ENCODE measurements at places on chromosomes 6 and 20.

GRCh38 chr20:58702161-58702510 lies 9.5 kb downstream of the NPEPL1 start:
- no peak for DNase-seq

DNA sequence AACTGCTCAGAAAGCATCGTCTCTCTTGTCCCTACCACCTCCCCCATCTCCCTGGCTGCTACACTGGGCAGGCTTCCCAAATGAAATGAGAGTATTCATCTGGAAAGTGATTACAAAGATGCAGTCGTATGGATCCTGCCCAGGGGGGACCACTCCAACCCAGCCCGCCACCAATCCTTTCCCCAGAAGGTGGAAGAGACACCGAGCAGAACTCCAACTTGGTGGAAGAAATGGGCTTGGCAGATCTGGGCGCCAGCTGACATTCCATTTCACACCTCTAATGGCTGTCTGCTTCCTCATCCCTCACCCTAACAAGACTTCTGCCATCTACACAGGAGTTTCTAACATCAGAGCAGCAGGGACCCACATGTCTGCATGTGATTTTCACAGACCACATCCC lies 12.7 kb downstream of the PKHD1 start:
- DNase-seq, result no peak

GRCh38 chr20:6168204-6168603 lies 45.4 kb upstream of the FERMT1 start:
- DNase-seq, result no peak

DNA sequence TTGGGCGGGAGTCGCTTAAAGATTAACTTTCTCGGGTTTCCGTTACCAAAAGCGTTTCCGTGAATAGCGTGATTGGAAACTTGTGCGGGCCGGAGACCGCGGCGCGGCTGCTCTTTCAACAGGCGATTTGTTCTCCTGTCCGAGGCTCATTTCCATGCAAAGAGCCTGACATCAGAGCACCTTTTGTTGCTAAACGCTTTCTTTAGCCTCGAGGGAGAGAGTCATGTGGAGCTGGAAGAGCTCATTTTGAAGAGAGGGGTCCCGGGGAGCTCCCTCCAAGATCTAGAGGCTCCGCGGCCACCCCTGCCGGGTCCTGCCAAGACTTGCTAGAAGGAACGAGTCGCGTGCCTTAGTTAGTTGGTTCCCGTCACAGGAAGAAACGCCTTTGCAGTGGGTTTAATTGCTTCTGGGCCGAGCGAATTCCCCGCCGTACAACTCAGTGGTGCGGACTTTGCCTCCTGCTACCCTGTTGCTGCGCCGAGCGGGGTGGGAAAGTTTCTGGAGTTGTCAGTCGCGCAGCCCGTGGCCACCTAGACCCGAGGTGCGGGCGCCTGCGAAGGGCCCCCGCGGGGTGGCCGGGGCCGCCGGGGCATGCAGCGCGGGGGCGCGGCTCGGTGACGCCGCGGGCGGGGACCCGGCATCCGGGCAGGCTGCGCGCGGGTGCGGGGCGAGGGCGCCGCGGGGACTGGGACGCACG lies at the start of gene SASH1:
Gene SASH1, plus strand, starts transcription at position 489 of the 697 bp plus-strand sequence. CDS start 230 bp downstream, outside the sequence.
- DNase-seq, result peak; percentile 86

GRCh38 chr20:20712004-20712473 lies 405 bp downstream of the RALGAPA2 start:
- no peak for DNase-seq

- peak; percentile 94 for DNase-seq
Measured at GRCh38 chr20:53750827-53751619, 157.4 kb upstream of the ZNF217 start.

DNA sequence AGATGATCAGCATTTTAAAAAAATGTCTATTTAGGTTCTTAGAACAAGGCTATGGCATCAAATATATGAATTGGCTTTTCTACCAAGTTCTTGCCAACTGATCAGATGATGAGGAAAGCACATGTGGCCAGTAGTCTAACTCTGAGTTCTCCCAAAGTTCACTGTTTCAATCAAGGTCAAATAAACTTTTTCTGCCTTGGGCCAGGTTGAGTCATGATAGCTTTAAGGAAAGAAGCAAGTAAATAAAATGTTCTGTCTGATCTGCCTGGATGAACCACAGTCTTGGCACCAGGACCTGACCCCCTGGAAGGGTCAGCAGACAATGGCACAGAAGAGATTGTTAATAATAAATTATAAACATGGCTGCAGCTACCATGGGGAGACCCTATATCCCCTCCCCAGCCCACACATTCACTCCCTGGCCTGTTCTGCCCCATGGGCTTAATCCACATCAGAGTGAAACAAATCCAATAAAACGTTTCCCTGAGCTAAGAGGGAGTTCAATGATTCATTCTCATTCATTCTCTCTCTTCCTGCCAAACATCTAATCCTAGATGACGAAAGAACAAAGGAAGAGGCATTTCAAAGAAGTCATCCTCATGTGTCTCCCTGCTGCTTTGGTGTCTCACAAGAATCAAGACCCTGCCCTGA lies 661.6 kb downstream of the DHX35 start:
- DNase-seq, result peak; percentile 26

DNA sequence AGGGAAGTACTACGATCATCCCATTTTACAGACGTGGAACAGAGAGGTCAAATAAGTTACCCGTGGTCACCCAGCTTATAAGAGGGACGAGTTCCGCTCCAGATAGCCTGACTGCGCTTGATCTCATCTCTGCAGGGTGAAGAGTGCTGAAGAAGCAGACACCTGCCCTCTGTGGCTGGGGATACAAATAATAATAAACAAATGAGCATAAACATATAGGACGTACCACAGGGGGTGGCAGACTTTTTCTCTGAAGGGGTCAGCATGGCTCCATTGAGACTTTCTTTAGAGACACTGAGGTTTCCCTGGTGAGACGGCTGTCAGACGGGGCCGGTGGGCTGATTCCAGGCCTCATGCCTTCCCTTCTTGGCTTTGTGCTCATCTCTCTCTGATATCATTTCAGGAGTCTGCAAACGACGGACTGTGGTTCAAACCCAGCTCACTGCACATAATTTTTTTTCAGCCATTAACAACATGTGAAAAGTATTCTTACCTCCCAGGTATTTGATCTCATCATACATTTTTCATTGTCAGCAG lies 47.1 kb downstream of the IRF4 start:
- no peak for DNase-seq

GRCh38 chr6:3294396-3294795 lies 35.6 kb downstream of the PSMG4 start:
- DNase-seq, result no peak

DNA sequence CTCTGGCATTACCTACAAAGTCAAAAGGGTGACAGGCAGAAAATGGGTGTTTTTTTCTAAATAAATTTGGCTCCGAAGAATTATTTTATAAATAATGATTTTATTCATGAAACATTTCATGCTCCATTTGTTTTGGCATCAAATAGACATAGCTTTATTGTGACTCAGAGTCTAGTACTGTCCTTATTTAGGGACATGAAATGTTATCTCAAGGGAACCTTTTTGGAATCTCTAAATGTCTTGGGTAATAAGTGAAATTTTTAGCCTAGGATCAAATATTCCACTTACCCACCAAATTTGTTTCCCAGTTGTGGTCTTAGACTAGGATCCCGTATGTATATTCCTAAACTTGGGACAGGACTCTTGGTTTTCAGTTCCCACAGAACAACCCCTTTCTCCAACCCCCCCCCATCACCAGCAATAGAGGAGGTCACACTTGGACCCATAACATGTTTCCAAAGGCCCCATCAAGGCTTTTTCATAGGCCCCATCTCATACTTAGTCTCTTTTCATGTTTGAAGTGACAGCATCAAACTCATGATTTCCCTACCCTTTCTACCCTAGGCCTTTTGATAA lies 81.8 kb downstream of the JAG1 start:
- DNase-seq, result no peak

GRCh38 chr20:7523288-7523687 lies 417.0 kb downstream of the HAO1 start:
- DNase-seq, result peak; percentile 21

DNA sequence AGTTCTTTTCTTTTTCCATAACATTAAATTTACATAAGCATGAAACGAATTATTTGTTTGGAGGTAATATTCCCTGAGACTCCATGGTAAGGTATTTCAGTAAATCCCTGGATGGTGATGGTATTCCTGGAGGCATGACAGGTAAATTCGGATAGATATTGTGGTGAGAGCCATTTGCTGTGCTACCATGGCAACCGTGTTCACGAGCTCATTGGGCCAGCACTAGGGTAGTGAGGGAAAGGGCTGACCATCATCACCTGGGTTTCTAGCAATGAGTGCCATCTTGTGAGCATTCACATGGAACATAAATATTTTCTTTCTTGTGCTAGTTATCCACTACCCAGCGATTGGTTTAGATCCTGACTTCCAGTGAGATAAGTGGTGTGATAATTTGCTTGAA lies 51.9 kb upstream of the GNRH2 start:
- DNase-seq, result no peak

DNA sequence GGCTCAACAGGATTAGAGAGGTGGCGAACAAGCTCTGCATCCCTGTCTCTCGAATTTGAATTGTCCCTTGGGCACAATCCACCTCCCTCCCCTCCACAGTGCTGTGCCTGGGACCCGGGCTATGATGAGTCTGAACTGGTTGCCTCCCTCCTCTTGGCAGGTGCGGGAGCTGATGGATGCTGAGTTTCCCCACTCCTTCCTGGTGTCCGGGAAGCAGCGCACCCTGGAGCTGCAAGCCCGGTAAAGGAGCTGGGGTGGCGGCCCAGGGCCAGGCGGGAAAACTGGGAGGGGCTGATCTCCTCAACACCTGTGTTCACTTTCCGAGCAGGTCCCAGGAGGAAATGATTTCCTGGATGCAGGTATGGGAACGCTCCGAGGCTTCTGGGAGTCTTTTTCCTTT lies 14.9 kb downstream of the FGD2 start:
- DNase-seq, result no peak

- no peak for DNase-seq
Measured at GRCh38 chr6:100979267-100979666, 98.1 kb upstream of the ASCC3 start.

- peak; percentile 57 for DNase-seq
Measured at GRCh38 chr6:73309785-73310502, 44.1 kb downstream of the DPPA5 start.

DNA sequence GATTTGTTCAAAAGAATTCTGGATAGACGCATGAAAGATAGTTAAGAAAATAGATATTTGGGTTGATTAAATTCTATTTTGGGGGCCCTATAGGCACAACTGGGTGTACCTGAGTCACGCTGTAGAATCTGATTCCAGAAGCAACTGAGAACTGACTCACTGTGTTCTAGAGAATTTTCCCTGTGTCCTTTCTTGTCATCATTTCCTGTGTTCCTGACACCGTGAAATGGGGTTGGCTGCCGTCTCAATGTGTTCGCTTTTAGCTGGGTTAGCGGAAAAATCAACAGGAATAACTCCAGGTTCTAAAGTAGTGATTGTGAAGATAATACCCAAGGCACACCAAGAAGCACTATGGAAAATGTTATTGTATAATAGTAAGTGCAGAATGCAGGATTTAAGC lies 5.0 kb downstream of the GCNT2 start:
- DNase-seq, result no peak

GRCh38 chr6:43871933-43872332 lies 101.9 kb downstream of the VEGFA start:
- no peak for DNase-seq

- DNase-seq, result peak; percentile 12
Measured at GRCh38 chr6:109024784-109025183, 69.9 kb downstream of the SESN1 start.

GRCh38 chr6:166330612-166331011 lies 11.7 kb downstream of the SFT2D1 start:
- peak; percentile 10 for DNase-seq

GRCh38 chr6:621931-622330 lies 35.0 kb downstream of the HUS1B start:
- no peak for DNase-seq

DNA sequence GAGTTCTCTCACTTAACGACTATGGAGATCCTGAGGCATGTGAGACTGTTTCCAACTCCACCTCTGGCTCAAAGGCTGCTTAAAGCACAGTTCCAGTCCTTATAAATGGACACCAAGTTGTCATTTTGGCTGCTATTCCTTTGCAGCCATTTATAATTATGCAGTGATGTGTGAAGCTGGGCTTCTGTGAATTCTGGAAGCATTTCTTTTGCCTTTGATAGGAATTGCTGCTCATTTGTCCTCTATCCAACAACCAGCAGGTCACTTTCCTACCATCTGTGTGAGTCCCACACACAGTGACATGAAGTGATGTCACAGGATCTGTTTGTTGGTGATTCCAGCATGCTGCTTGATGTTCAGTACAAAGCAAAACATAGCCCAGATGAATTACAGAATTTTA lies 28.5 kb upstream of the EFHC1 start:
- DNase-seq, result no peak

GRCh38 chr6:163136681-163137397 lies 277.7 kb upstream of the QKI start:
- DNase-seq, result no peak

- no peak for DNase-seq
Measured at GRCh38 chr6:38510205-38510604, 129.5 kb downstream of the BTBD9 start.

GRCh38 chr6:143223895-143224294 lies 163.2 kb downstream of the AIG1 start:
- peak; percentile 59 for DNase-seq

- no peak for DNase-seq
Measured at GRCh38 chr6:82208913-82209312, 38.6 kb downstream of the IBTK start.

DNA sequence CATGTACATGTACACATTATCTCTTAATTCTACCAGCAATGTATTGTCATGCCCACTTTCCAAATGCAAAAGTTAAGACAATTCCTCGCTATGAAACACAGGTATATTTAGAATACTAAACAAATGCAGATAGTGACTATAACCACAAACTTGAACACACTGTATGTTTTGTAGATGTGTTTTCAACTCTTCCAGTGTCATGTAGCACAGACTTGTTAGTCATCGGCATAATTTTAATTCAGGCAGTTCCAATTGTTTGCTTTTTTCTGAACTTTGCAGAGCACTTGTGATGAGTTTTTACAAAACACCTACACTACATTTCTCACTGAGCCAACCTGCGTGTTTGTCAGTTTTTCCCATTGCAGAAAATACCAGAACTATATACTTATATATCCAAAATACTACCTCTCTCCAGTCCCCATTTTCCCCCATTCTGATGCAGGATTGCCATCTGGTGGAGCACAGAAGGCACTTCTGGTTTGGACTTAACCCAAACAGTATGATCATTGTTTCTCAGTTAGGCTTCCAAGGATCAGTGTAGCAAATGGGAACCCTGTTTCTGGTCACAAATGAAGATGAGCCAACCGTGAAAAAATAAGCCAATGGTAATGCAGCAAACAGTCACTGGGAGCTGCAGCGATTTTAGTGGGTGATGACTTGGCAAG lies 143.4 kb downstream of the ADGRB3 start:
- DNase-seq, result peak; percentile 17

DNA sequence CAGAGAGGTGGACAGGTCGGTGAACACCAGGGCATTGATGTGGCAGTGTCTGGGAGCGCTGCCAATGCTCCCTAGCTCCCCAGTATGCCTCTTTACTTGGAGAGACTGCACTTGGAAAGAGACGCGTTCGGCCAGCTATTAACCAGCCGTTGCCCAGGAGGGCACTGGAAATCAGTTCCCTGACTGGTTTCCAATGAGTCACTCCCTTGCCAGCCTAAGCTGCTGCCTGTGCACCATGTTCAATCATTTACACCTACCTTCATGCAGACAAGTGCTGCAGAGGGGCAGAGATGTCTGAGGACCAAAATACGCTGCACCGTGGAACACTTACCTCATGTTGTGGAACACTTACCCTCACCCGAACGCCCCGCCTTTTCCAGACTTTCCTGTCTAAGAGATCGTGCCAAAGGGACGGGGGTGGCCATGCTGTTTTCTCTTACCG lies 151.6 kb downstream of the SOBP start:
- no peak for DNase-seq

GRCh38 chr6:18562726-18563125 lies 175.6 kb downstream of the RNF144B start:
- no peak for DNase-seq

All from fibroblast of villous mesenchyme (primary cell).